GM18507 (cell line): ENCODE measurements at places on chromosomes 2 and 18.

DNA sequence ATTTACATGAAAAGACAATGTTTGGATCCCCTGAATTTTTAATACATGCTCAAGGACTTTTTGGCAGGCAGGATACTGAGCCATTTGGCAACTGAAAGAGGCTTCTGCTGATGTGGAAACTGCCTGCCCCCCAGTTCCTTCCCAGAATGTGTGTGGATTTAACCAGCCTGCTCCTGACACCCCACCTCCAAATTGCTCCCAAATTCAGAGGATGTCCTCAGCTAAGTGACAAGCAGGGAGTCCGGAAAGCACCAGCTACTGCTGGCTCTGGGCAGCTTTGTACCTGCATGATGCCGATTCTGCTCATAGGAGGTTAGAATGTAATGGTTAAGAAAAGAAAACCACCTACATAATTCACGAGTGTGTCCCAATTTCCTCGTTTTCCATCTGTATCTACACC lies 197.5 kb downstream of the CDH20 start:
- no peak for DNase-seq

DNA sequence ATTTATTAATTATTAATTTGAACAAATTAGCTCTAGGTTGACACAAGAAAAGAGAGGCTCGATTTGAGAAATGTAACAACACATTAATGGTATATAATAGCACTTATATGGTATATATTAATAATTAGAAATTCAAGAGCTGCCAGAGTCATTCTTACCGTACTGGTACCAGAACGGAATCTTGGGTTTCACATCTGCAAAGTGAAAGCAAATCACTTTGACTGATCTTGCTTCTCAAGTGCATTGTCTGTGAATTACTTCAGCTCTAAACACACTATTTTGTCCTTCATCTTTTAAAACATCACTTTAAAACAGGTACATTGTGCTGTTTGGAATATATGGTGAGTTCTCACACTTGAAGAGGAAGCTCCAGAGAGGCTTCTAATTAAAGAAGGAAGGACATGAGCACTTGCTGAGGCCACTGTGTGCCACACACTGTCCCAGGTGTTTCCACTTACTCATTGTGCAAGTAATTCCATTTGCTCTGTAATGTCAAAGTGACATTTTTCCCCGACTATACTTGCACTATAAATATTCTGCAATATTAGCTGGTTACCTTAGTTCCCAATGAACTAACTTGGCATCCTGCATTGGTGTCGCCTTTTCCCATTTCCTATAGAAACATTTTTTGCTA lies 85.8 kb downstream of the PLA2R1 start:
- no peak for DNase-seq

- DNase-seq = no peak
Observed at GRCh38 chr2:140604096-140604495, 1526.7 kb downstream of the LRP1B start.

- no peak for DNase-seq
Observed at GRCh38 chr2:138602166-138602460, 100.5 kb downstream of the SPOPL start.

GRCh38 chr18:39773646-39774045 lies 2181.4 kb upstream of the PIK3C3 start:
- no peak for DNase-seq

DNA sequence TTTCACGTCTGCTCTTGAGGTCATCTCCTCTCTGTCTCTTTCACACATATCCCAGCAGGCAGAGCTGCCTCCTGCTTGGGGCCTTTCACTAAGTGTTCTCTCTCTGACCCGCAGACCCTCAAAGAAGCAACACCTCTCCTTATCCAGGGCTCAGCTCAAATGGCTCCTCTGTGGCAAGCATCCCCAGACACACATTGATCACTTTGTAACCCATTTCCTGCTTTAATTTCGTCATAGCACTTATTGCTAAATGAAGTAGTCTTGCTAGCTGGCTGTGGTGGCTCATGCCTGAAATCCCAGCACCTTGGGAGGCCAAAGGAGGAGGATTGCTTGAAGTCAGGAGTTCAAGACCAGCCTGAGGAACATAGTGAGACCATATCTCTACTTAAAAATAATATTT lies 41.4 kb downstream of the SGPP2 start:
- no peak for DNase-seq

- no peak for DNase-seq
Observed at GRCh38 chr2:139720056-139720455, 939.9 kb upstream of the NXPH2 start.

- DNase-seq = no peak
Observed at GRCh38 chr2:218961651-218962570, 2.4 kb downstream of the CDK5R2 start.

GRCh38 chr2:127559454-127559853 lies 24.0 kb downstream of the MYO7B start:
- DNase-seq = no peak

- no peak for DNase-seq
Observed at GRCh38 chr2:144453486-144454158, 66.3 kb downstream of the ZEB2 start.

DNA sequence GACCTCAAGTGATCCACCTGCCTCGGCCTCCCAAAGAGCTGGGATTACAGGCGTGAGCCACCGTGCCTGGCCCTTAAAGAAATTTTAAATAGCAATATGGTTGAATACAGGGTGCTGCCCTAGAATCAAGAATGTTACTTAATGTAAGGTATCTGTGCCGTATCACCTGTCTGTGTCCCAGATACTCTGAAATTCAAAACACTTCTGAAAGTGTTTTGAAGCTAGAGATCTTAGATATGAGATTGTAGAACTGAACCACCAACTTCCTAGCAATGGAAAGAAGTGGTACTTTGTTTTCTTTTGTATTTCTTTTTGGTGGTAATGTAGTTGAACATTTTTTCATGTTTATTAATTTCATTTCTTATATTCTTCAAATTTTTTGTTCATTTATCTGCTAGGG lies 13.0 kb downstream of the PTPN4 start:
- DNase-seq = no peak

DNA sequence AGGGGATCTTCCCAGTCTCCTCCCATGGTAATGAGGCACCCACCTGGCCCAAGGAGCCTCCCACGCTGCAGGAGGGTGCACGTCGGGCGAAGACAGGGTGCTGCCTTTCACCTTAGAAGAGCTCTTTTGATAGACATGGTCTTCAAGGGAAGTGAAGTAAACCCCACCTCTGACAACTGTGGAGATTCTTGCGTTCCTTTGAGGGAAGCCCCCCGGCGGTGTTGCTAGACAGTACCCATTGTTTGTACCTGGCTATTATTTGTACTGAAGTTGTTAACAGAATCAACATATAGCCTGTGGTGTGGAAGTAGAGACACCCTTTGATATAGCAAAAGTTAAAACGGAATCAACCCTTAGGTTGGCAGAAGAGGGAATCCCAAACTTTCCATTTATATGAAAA lies 648.0 kb downstream of the GALR1 start:
- DNase-seq = no peak

GRCh38 chr18:69557282-69557681 lies 156.6 kb downstream of the DOK6 start:
- DNase-seq = no peak

- DNase-seq = no peak
Observed at GRCh38 chr2:84393829-84394228, 65.3 kb downstream of the SUCLG1 start.

DNA sequence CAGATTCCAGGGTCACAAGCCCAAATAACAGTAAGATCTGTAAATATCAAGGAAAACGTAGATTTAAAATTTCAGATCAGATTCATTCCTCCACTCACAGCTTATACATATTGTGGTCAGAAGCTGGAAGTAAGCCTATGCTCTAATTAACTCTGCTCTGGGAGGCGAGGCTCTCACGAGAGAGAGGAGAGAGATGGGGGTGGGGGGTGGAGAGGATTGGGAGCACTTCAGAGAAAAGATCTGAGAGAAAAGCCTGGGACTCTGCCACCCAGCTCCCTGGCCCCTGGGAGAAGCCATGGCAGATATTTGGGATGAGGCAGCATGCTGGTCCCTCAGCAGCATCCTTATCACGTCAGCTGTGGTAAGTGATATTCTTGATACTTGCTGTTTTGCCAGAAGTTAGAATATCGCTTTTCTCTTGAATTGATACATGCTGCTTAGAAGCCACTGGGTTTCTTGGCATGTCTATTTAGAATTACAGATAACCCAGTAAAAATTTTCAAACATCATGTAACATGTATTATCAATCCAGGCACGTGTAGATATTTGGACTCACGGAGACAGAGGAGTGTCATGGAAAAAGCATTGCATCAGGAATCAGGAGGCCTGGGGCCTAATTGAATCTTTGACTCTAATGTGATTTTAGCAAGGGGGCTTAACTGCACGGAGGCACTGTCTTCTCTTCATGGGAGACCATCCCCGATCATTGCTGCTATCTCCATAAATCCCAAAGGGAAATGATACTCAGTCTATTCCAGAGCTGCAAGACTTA lies 265.4 kb downstream of the HRH4 start:
- DNase-seq = no peak

GRCh38 chr2:31031132-31031706 lies 107.0 kb downstream of the GALNT14 start:
- no peak for DNase-seq

DNA sequence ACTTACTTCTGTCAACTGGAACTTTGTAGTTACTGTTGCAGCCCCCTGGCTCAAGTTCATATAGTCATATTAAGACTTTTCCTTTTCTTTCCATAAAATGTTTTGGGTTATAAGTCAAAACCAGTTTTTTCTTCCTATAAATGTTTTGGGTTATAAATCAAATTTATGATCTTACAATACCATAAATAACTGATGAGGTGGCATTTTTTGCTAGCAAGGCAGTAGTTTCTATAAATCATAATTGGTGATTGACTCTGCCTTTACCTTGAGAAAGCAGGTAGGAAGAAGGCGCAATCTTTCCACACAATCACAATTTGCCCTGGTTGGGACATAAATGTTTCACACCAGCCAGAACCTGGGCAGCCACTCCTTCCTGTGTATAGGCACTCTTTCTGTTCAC lies 5.1 kb upstream of the DYTN start:
- DNase-seq = no peak

GRCh38 chr2:10367472-10368439 lies 65.1 kb downstream of the HPCAL1 start:
- DNase-seq = no peak

GRCh38 chr2:126655500-126656430 lies at the start of gene GYPC:
Gene GYPC (plus strand): TSS chr2:126656158. CDS start chr2:126656264, 106 bp downstream.
- no peak for DNase-seq

DNA sequence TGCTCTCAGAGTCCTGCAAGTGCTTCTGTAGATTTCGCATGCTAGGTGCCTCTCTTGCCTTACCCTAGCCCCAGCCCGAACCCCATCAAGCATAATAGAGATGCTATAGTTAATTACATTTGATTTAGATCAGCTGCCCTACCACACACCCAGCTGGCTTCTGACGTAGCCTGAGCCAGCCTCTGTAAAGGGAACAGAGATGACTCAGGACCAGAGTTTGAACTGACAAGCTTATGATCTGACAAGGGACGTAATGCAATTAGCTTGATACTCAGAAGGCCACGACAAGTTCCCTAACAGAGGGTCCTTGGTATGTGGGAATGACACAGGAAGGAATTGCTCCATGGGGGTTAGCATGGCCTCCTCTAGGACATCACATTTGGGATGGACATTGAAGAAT lies 126.6 kb downstream of the LRATD1 start:
- DNase-seq = no peak

GRCh38 chr2:110153416-110153815 lies 37.8 kb upstream of the MALL start:
- DNase-seq = no peak

DNA sequence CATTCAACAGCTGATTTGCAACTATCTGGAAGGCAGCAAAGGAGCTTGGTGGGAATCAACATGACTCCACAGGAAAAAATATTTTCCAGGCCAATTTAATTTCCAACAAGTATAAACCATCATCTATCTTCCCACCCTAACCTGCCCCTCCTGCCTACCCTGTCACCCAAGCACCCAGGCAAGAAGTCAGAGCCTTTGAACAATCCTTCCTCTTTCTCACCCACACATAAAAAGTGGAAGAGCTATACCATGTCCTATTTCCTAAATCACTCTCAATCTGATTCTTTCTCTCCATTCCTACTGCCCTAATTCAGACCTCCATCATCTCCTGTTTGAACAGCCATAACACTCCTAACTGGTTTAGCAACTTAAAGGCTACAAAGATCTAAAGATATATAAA lies 12.7 kb downstream of the SPIRE1 start:
- DNase-seq = no peak

GRCh38 chr2:176710657-176711186 lies 441.5 kb downstream of the MTX2 start:
- no peak for DNase-seq

DNA sequence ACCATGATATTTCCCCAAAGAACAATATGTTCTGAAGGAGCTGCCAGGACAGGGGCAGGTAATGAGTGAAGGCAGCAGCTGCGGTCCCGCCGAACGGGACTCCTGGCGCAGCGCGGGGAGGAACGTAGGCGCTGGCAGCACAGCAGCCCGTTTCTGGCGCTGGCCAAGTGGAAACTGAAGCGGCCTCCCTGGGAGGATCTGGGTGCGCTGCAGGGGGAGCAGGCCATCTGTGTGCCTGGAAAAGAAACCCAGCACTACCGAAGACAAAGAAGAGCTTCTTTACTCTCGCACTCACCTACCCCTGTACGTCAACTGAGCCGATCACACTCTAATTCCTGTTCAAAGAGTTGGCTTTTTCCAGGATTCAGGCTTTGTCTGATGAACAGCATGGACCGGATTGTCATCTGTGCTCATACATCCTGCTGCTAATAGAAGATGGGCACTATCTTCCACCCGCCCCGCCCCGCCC lies 11.8 kb downstream of the G6PC2 start:
- no peak for DNase-seq

- DNase-seq = no peak
Observed at GRCh38 chr2:171420728-171421563, 12.8 kb downstream of the METTL8 start.

GRCh38 chr2:101902169-101902568 lies 89.6 kb upstream of the IL1R2 start:
- DNase-seq = no peak

DNA sequence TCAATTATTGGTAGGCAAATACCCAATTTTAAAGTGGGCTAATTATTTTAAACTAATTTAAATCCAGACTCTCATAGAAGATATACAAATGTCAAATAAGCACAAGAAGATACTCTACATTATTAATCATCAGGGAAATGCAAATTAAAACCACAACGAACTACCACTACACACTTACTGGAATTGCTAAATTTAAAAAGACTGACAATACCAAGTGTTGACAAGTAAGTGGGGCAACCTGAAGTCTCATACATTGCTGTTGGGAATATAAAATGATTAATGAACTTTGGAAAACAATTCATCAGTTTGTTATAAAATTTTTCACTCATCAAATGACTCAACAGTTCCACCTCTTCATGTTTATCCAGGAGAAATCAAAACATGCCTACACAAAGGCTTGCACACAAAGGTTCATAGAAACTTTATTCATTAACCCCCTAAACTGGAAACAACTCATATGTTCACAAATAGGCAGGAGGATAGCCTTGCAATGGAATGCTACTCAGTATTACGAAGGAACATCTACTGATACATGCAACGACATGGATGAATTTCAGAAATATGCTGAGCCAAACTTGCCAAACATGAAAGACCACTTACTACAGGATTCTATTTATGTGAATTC lies 120.8 kb downstream of the MCFD2 start:
- DNase-seq = no peak
